NCI-H460 (cell line): ENCODE measurements at places on chromosomes 12 and 14. TPM values are rescaled to one million over a fixed set of nuclear protein-coding genes. Genes with fewer than 3 reads are reported as not detected.

- DNase-seq: no peak
Measured at GRCh38 chr14:54627540-54628363, 60.8 kb downstream of the SAMD4A start.

DNA sequence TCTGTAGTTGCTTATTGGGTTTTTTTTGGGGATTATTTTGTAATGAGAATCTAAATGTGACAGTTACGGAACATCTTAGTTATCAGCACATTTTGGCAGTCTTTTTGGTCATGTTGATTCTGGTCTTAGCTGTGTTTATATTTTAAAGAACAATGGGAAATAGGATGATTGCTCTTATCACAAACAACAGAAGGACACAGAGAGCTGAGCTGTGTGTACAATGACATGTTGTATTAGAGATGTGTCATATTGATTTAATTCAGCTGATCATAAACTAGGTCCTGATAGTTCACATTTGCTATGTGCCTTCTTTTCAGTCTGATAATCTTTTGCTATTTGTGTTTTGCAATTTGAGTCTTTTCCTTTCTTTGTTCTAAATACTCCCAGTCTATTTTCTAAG, 781.7 kb downstream of the TRHDE start:
- no peak for DNase-seq

DNA sequence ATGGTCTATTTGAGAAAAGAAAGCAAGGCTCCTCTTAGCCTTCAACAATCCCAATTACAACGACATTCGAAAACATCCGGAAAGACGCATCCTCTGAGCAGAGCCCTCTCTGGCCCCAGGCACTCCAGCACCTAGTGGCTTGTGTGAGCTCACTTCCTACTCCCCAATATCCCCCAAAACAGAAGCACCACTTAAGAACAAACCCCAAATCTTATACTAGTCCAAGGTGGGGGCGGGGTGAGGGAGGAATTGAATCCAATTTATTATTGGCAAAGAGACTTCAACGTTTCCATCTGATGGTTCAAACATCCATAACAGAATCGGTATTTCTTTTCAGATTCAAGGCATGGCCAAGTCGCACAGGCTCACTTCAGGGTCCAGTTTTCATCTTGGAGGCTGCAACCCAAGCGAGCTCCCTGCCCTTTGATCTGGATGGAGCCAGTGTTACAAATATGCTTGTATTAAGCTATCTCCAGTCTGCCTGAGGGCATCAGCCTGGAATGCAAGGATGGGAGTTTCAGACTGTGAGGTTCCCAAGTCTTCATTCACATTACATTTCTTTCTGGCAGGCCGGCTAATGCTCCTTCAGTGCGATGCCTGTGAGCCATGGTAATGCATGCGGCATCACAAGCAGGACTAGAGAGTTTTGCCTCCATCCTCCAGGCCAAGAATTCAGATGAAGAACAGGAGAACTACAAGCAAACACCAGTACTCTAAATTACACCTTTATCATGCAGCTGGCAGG, 132.5 kb upstream of the FOXN3 start:
- DNase-seq: no peak

DNA sequence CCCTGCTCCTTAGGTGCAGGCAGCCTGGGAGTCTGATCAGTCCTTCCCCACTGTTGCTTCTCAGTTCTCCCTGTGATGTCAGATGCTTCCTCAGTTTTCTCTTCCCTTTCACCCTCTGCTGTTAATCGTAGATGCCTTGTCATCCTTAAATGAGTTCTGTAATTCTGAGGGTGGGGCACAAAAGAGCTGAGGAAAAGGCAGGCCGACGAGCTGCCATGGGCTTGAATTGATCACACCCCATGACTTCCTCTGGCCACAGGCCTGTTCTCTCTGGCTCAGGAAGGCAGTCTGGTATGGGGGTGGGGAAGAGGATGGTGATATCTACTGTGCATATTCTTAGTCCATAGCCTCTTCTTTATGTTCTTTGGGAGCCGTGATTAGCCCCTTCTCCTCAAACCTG, 5.2 kb upstream of the AP1G2 start:
- DNase-seq: no peak

GRCh38 chr14:44165286-44165685, 341.8 kb downstream of the FSCB start:
- DNase-seq: no peak

The GUCY2C gene
- total RNA-seq: not detected in 2 replicates

The AMN1 gene
- 19.0 and 20.1 TPM in 2 replicates for total RNA-seq
